Left ventricle myocardium inferior (tissue), 1 donor: ENCODE measurements at places on chromosomes 7 and 10. TPM values are rescaled to one million over a fixed set of nuclear protein-coding genes. Genes with fewer than 3 reads are reported as not detected.

DNA sequence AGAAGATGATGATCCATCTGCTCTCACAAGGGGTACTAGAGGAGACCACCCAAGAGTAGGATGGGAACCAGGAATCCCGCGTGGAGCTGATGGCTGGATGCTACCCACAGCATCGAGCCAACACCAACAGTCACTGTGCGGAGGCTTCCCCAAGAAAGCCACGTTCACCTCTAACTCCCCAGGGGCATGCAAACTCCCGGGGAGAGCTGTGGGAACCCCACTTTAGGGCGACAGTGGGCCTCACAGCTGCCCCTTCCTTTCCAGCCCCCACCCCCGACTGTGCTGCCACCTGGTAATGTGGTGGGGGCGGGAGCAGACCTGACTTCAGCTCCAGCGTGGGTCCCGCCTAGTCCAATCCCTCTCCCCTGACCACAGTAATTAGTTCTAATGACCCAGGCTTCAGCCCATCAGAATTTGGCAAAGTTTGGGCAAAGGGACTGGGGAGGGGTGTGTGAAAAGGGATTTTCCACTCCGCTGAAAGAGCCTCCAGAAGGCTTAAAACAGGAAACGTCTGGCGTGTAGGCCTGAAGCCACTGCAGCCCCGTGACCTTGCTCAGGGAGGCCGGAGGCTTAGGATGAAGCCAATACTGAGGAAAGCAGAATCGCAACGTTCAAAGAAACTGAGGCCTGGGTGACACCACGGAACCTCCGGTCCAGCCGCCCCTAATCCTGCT is 20.3 kb downstream of the ASB13 start:
- peak; percentile 50 for DNase-seq

DNA sequence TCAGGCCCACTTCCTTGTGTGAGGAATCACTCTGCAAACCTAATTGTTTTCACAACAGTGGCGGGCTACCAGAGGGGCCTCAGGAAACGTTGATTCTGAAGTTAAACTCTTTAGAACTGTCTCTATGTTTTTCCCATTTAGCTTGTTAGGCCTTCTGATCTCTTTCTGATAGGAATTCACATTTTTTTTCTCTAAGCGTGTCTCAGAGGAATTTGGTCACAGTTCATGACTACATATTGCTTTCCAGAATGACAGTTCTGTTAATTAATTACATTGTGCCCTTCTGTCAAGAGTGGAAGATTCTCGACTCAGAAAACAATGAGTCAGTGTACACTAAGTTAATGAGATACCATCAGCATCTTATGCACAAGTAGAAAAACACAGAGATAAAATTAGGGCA is 469.2 kb upstream of the C7orf33 start:
- DNase-seq, result no peak

GRCh38 chr7:158028290-158028941 is 559.2 kb downstream of the PTPRN2 start:
- DNase-seq, result no peak

Gene CHRM2
- total RNA-seq, result 76.2 TPM

- no peak for DNase-seq
Observed at GRCh38 chr10:36114913-36115312, 472.8 kb upstream of the FZD8 start.

DNA sequence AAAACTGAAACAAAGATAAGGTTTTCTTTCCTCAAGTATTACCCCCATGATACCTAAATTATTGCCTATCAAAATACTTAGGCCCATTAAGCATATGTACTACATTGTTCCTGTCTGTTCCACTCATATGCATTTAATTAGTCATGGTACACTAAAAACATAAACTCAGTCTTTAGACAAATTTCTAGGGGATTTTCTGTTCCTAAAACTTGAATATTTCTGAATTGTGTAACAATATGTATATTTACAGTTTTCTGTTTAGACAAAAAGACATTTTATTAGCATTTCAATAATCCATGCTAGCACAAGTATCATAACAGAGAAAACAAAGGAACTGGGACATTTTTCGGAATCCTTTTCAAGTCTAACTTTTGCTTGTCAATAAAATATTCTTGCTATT is 234.2 kb downstream of the CRPPA start:
- DNase-seq, result no peak

GRCh38 chr10:102522874-102523249 is 19.1 kb downstream of the SUFU start:
- no peak for DNase-seq

GRCh38 chr10:30974773-30975415 is 56.8 kb downstream of the ZNF438 start:
- DNase-seq, result no peak

Gene ZKSCAN1
- total RNA-seq, result 37.1 TPM

Gene C10orf95
- total RNA-seq, result not detected

- DNase-seq, result no peak
Observed at GRCh38 chr7:74256491-74257408, 2.6 kb upstream of the RFC2 start.

Gene FGL2
- 10.6 TPM for total RNA-seq

Gene TMEM273
- total RNA-seq, result 29.0 TPM

DNA sequence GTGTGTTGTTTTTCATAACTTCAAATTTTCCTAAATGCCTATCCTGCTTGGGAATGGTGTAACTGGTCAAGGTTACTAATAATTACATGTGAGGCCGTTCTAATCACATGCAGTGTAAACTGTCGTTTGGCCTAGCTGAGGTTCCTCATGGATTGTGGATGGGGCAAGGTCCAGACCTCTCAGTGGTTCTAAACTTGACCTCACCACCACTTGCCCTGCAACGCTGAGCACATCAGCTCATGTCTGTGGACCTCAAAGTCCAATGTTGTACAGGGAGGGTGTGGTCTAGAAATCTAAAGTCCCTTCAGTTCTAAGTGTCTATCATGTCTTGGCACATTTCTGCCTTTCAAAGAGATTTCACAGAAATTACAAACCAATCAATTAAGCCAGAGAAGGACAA is 15.6 kb downstream of the RBP3 start:
- DNase-seq, result no peak

DNA sequence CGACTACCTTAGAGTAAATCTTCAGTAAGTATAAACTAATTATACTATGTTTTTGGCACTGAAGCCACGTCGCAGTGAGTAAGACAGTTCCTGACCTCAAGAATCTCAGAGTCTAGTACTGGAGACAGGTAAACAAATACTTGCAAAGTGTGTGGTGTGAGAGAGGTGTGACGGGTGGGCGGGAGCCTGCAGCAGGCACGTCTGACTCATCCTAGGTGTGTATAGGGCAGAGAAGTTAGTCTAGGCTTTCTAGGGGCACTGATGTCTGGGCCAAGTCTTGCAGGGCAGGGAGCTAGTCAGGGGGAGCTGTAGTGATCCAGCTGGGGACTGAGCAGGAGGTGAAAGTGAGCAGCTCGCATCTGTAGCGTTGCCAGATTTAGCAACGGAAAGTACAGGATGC is 35.9 kb upstream of the SFTPD start:
- no peak for DNase-seq
